ENCODE measurements at places on chromosomes 3 and 15. TPM values are rescaled to one million over a fixed set of nuclear protein-coding genes. Genes with fewer than 3 reads are reported as not detected.

The GPR149 gene
- not detected for total RNA-seq

The POPDC2 gene
- total RNA-seq = 11.5 TPM

The BCL2A1 gene
- total RNA-seq = 2.3 TPM

The CDHR4 gene
- total RNA-seq = not detected

The POLR2H gene
- total RNA-seq = 45.9 TPM
